GM23248 (cell line): ENCODE measurements at places on chromosomes 16 and 17. TPM values are rescaled to one million over a fixed set of nuclear protein-coding genes. Genes with fewer than 3 reads are reported as not detected.
A peak's percentile ranks its signal among the peaks of the same experiment; 100 is the strongest.

DNA sequence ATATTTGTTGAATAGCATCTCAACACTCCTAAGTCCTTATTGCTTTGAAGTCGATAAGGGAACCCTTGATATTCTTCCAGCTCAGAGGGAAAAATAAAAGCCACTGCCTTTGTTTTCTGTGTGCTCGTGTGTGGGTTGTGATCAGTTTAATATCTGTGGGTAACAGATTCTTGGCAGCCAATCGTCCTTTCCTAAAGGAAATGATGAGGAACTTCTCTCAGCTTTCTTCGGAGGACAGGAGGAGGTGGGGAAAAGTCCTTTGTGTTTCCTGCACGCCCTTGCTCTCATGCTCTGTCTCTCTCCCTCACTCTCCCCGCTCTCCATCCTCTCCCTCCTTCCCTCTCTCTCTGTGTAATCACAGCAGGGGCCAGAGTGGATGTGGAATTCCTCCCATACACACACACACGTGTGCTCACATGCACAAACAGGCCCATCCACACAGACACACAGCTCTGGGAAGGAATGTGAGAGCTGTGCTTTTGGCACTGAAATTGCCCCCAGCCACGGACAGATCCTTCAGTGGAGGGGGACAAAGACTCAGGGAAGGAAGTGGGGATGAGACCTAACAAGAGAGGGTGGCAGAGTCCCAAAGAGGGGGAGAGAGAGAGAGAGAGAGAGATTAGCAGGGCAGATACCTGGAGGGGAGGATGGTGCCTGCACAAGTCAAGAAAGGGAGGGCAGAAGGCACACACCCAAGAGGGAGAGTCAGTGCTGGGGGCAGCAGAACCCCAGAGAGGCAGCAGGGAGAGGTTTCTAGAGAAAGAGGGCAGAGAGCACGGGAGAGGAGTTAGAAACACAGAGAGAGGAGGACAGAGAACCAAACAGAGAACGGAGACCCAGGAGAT is 83.5 kb upstream of the PLCG2 start:
- no peaks in the 10 kb centered on the region for H3K4me1 ChIP-seq

DNA sequence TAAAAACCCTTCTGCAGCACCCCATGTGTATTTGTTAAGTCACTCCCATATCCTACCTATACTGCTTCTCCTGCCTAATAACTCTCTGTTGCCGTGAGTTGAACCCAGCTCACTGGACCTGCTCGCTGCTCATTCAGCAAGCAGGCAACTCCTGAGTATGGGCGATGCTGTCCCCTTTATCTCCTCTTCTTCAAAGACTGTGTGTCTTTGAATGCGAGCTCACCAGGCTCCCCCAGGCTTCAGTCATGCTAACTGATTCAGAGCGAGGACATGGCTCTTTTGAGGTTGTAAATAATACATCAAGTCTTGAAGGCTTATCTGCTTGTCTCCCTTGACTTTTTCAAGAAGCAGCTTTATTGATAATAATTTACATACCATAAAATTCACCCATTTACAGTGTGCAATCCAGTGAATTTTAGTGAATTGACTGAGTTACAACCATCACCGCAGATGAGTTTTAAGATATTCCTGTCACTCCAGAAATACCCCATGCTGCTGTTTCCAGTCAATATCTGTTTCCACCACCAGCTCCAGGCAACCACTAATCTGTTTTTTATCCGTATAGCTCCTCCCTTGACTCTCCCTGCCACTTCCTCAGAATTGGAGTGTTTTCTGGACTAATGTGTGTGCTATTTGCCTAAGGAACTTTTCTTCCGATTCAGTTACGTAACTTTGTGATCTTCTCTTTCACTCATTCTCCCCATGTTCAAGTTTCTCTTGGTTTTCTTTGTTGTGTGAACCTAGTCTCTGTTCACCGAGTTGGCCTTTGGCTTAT is 132.2 kb downstream of the SPECC1 start:
- no peaks in the 10 kb centered on the region for H3K36me3 ChIP-seq
- no peak overlapping the region for H3K27ac ChIP-seq
- no peak for DNase-seq
- no peak overlapping the region for H3K4me3 ChIP-seq
- H3K4me1 ChIP-seq, result no peaks in the 10 kb centered on the region

- no peak for DNase-seq
- H3K27ac ChIP-seq, result no peak overlapping the region
- no peak overlapping the region for H3K4me3 ChIP-seq
- no peaks in the 10 kb centered on the region for H3K27me3 ChIP-seq
Observed at GRCh38 chr17:63249256-63250004, 196.7 kb downstream of the CYB561 start.

DNA sequence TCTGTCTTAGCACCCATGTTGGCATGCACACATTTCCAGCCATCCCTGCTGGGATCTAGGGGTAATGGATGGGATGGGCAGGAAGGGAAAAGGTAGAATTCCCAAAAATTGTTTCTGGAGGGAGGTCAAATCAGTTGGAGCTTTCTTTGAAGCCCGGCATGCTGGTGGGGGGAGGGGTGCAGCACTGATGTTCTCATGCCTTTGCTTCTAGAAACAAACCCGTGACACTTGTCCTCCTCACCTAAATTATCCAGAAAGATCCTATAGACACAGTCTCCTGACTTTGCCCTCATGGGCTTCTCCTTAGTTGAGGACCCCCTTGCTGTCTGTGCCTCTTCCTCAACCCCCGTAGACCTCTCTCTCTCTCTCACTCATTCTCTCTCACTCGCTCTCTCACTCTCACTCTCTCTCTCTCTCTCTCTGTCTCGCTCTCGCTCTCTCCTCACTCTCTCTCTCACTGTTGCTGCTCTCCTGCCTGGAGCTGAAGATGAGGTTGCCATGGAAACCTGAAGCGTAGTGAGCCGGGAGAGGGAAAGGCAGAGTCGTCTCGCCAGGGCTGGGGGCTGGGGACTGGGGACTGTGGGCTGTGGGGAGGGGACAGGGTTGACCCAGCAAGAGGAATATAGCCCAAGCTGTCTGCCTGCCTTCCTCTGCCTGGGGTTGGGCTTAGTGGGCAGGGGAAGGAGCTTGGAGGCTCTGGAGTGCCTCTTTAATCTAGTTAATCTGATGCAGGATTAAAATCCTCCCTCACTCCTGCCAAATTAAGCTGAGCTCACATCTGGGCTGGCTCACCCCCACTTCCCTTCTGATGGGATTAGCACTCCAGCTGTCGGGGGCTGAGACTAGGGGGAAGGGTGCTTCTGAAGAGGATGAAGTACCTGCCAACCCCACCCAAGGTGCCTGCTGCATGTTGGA is 16.1 kb downstream of the LASP1 start:
- peaks cover 40% of the 10 kb centered on the region for H3K4me1 ChIP-seq
- no peak overlapping the region for H3K4me3 ChIP-seq
- no peaks in the 10 kb centered on the region for H3K27me3 ChIP-seq
- no peak overlapping the region for H3K27ac ChIP-seq
- peak; percentile 52 for DNase-seq

GRCh38 chr16:49672753-49673152 is 183.2 kb downstream of the ZNF423 start:
- no peak overlapping the region for H3K27ac ChIP-seq
- no peak overlapping the region for H3K4me3 ChIP-seq
- no peaks in the 10 kb centered on the region for H3K36me3 ChIP-seq
- no peaks in the 10 kb centered on the region for H3K4me1 ChIP-seq

DNA sequence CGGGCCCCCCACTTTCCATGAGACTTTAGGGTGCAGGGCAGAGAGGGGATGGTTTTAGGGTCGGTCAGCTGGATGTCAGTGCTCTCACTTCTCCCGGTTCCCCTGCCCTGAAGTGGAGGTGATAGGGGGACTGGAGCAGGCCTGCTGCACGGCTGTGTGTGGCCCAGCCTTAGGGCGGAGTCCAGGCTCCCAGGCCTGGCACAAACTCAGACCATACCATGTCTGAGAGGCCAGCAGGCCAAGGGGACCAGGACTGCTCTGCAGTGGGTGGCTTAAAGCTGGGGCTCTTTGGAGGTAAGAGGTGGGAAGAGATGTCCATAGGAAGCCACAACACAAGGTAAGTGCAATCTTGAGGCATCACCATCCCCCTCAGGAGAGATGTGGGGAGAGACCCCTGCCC is 8.3 kb downstream of the TFAP4 start:
- H3K36me3 ChIP-seq, result no peaks in the 10 kb centered on the region
- no peaks in the 10 kb centered on the region for H3K27me3 ChIP-seq
- peaks cover 8% of the 10 kb centered on the region for H3K4me1 ChIP-seq
- H3K4me3 ChIP-seq, result peak overlapping the region; percentile 18; the same call in 1 of the 2 replicates

GRCh38 chr17:4232168-4232813 is 31.5 kb downstream of the ANKFY1 start:
- H3K27ac ChIP-seq, result peak overlapping the region; percentile 57
- H3K27me3 ChIP-seq, result no peaks in the 10 kb centered on the region
- peaks cover 62% of the 10 kb centered on the region for H3K4me1 ChIP-seq
- peaks cover 7% of the 10 kb centered on the region; the same call in 1 of the 2 replicates for H3K36me3 ChIP-seq

GRCh38 chr16:64545768-64546167 is 576.1 kb downstream of the CDH11 start:
- no peaks in the 10 kb centered on the region for H3K4me1 ChIP-seq
- no peak for DNase-seq
- no peak overlapping the region for H3K4me3 ChIP-seq
- no peak overlapping the region for H3K27ac ChIP-seq
- no peaks in the 10 kb centered on the region for H3K27me3 ChIP-seq

DNA sequence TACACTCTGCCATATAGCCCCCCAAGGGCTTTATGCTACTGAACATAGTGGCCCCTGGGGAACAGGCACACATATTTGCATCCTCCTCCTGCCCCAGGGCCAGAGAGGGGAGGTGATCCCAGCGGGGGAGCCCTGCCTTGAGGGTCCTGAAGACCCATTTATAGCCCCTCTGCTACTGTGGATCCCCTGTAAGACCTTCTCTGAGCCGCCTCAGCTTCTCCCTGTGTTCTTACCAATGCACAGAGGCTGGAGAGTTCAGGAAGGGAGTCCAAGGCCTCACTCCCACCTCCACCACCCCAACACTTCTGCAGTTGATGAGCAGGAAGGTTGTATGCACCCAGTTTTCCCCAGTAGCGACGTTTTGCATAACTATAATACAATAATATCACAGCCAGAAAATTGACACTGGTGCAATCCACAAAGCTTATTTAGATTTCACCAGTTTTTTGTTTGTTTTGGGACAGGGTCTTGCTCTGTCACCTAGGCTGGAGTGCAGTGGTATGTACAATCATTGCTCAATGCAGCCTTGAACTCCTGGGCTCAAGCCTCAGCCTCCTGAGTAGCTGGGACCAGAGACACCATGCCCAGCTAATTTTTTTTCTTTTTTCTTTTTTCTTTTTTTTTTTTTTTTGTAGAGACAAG is 1.3 kb upstream of the FAM83G start:
- no peaks in the 10 kb centered on the region for H3K27me3 ChIP-seq
- H3K4me3 ChIP-seq, result no peak overlapping the region
- no peak overlapping the region for H3K27ac ChIP-seq
- no peaks in the 10 kb centered on the region for H3K36me3 ChIP-seq

DNA sequence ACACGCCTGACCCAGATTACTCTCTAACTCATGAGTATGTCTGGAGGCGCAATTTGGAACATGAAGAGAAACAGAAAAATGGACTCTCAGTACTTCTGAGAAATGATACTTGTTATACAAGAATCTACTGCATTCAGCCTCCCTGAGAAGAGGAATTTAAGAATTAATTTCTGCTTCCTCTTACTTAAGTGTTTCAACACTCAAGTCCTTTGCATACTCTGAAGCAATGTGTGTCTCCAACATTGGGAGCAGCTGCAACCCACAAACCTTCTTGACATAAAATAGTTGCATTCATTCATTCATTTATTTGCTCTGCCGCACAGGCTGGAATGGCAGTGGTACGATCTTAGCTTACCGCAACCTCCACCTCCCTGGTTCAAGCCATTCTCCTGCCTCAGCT is 199.8 kb downstream of the NPIPA7 start:
- no peak overlapping the region for H3K27ac ChIP-seq
- no peaks in the 10 kb centered on the region for H3K27me3 ChIP-seq
- H3K4me1 ChIP-seq, result no peaks in the 10 kb centered on the region
- no peaks in the 10 kb centered on the region for H3K36me3 ChIP-seq

GRCh38 chr17:82603981-82604448 is 44.2 kb downstream of the WDR45B start:
- H3K4me3 ChIP-seq, result no peak overlapping the region
- 0 out of 2 replicates have a peak, but pooled peaks cover 3% of the 10 kb centered on the region for H3K4me1 ChIP-seq
- no peak for DNase-seq

GRCh38 chr16:8720967-8721308 is 46.5 kb downstream of the ABAT start:
- no peak overlapping the region for H3K27ac ChIP-seq
- H3K36me3 ChIP-seq, result no peaks in the 10 kb centered on the region

The HS3ST3B1 gene
- 41.9 and 45.5 TPM in 2 replicates for total RNA-seq

The CLEC3A gene
- not detected in 2 replicates for total RNA-seq

The SLC52A1 gene
- total RNA-seq, result 0.22 TPM in 1 of 2 replicates, not detected in the other

The PHB1 gene
- 85.4 and 107 TPM in 2 replicates for total RNA-seq

The KIF2B gene
- total RNA-seq, result not detected in 2 replicates

The NGFR gene
- 0.25 and 0.43 TPM in 2 replicates for total RNA-seq
